ENCODE measurements at places on chromosomes 6 and 20.

DNA sequence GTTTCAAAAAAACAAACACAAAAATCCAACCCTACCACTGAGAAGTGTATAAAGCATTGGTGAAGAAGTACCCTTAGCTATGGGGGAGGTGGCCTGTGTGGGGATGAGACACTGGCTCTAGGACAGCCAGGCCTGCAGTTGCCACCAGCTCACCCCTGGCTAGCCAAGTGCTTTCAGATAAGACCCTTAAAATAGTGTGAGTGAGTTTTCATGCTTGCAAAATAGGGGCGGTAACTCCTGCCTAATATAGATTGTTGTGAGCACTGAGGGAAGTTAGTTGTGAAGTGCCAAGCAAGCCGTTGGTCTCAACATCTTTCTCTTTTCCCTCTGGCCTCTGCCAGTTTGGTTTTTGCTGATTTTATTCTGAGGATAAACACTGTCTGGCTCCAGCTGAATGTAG lies 11.3 kb downstream of the PPP1R3G start:
- DNase-seq, result no peak

DNA sequence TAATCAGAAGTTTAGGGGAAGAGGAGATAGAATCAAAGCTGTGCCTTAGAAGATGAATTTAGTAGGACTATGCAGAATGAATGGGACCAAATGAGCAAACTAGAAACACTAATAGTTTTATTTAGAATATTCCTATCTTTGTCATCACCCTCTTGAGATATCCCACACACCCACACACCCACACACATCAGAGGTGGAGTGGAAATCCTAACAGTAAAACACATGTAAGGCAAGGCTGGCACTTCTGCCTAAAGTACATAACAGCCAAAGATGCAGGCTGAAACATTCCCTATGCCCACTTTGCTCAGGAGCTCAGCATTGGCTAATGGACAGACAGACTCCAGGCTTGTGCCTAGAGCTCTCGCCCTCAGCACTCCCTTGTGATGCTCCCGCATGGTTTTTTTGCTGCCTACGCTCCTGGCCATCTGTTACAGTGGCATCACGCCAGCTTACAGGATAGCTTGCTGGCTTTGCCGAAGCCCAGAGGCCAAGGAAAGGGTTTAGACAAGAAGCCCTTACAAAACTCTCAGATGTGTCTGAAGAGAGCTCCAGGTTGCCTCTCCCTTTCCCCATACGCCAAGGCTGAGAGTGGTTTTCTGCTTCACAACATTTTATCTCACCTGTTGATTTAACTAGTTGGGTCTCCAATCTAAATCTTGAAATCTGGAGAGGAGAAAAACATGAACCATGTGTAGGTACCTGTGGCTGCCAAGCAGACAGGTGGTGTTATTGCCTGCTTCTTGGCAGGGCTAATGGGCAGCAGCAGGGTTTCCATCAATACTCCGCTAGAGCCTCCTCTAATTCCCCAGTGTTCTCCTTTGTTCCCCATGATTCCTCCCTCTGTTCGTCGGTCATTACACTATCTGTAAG lies 282.6 kb upstream of the ID4 start:
- no peak for DNase-seq

DNA sequence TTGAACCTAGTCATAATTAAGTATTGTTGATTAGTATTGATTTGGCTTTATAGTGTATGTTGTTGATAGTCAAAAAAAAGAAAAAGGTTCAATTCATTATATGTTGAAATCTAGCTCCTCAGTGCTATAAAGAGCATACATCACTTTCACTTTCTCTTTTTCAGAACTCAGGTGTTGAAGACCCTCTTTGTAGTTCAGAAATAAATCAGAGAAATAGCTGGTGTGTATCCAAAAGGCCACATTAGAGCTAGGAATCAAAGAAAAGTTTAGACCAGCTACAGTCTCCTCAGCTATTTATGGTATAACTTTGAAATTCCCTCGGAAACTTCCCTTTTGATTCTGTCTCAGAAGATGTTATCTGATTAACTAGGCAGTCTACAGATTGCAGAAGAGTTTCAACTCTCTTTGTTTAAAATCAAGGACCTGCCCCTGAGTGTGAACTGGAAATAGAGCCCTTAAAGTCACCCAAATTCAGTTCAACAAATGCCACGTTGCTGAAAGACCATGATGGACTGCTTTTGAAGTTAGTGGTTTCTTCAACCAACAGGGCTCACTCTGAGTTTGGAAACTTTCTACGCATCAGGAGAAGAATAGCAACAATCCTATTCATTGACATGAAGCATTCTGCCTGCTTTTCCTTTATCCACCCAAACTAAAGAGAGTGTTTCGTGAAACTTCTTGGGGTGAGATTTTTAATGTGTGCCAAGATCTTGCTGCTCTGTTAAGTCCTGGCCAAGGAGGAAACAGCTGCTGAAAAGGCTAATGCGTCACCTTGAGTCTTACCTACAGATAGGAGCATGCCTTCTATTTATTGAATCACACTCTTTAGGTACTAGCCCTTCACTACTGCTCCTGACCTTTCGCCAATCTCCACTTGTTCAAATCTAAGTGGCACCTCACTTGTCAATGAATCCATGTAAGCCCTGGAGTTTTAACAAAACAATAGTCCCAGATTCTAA lies 111.7 kb downstream of the TNFRSF21 start:
- no peak for DNase-seq

DNA sequence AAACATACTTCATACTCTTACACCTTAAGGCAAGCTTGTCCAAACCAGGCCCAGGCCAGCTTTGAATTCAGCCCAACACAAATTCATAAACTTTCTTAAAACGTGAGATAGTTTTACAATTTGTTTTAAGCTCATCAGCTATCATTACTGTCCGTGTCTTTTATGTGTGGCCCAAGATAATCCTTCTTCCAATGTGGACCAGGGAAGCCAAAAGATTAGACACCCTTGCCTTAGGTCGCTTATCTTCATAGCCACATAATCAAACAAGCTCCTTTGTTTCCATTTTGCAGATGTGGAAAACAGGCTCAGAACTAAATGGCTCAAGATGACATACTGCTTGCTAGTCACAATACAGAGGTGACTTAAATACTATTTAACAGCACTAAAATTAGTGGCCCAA lies 6.0 kb downstream of the SALL4 start:
- DNase-seq, result no peak

DNA sequence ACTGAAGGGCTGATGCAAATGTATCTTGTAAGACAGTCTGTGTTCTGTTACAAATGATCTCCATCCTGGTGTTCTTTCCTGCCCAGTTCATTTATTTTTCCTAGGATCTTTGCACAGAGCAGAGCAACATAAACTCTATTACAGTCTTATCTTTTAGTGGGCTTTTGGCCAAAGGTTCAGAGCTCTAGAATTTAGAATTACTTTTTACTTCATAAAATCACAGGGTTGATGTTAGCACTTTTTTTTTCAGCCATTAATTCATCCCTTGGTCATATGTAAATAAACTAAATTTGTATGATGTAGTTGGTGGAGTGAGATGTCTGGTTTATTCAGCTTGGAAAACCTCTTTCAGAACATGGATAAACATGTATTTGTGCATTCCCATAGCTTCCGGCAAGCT lies 181.9 kb downstream of the ZFAND3 start:
- DNase-seq, result no peak

DNA sequence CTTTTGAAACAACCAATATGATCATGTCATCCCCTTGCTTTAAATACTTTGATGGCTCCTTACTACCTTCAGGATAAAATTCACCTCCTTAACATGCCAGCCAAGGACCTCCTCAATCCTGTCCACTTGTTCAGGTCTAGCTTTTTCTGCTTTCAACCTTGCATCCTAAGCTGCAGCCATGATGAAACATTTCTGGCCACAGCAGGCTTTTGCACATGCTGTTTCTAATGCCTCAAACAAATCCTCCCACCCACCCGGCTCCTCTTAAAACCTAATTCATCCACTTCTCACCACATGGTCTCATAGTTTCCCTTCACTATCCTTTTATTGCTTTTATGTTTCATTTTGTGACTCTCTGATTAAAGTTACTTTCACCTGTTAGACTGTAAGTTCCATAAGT lies 124.6 kb downstream of the MYB start:
- DNase-seq, result no peak

- DNase-seq, result no peak
Observed at GRCh38 chr6:145801021-145801420, 13.6 kb downstream of the FBXO30 start.

DNA sequence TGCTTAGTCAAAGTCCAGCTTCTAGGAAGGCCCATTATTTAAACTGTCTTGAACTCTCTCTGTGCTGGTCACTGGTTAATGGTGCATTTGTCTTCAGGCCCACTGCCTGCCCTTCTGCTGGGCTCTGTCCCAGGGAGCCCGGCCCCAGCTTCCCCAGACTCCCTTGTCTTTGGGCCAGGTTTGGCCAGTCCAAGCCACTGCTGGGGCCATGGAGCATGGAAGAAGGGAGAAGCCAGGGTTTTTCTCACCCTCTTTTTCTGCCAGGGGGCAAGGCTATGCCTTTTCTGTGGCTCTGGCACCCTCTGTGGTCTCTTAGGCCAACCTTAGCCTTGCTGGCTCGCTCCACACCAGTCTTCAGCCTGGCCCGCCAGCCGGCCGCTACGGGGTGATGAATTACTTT lies 390.0 kb upstream of the SULF2 start:
- DNase-seq, result no peak

GRCh38 chr6:111750753-111751673 lies 122.2 kb downstream of the FYN start:
- peak; percentile 42 for DNase-seq

- DNase-seq, result no peak
Observed at GRCh38 chr20:50909413-50909812, 21.8 kb downstream of the ADNP start.

GRCh38 chr20:23074052-23074451 lies 12.1 kb downstream of the CD93 start:
- no peak for DNase-seq

All from hepatic stellate cell (primary cell).